ENCODE measurements at places on chromosomes 2 and 18.

DNA sequence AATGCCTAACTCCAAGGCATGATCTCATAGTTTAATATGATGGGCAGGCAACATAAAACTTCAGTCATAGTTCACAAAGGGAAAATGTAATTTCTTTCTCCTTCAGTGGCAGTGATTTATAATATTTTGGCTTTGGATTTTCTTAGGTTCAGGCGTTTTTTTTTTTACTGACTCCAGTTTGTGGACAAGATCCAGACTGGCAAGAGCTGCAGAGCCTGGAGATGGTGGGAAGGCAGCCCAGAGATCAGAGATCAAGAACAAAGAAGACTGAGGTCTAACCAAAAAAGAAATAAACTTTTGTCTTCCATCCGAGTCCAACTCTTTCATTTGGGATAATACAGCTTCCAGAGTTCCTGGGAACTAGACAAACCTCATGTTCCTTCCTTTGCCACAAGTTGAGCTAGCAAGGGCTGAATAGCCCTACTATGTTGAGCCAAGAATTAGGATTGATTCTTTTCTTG, 215.3 kb upstream of the SETBP1 start:
- no peak for DNase-seq

DNA sequence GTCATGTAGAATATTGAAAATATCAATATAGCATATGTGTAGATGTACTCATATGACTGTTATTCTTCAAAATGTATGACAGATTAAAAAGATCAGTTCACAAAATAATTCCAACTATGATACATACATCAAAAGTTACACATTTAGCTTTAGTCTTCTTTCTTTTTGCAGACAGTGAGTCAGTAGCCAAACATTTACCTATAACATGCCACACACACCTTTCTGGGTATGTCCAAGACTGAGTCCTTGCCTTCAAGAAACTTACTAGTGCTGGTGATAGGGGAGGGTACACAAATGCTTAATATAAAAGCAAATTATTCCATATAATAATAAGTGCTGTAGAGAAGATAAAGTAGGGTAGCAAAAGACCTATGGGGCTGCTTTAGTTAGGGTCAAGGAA, 152.9 kb upstream of the WDSUB1 start:
- DNase-seq: no peak

GRCh38 chr18:74497778-74498177, 1.6 kb downstream of the CNDP2 start:
- no peak for DNase-seq

GRCh38 chr2:6219906-6220305, 527.7 kb downstream of the SOX11 start:
- DNase-seq: no peak

DNA sequence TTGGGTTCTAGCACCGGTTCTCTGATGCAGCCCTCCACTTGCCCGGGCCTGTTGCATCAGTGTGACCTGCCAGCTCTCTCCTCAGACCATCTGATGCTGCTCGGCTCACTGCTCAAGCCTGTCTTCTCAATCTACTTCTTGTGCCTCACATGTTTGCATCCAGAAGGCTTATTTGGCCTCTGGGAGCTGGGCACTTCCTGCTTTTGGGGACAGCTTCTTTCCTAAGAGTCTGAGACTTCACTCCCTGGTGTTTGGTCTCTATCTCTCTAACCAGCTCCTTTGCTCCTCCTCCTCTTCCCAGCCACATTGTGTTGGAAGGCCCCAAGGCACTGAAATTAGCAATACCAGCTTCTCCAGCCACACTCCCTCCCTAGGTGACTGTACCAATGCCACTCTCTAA, 212.8 kb downstream of the CDCA7 start:
- no peak for DNase-seq

GRCh38 chr18:9293948-9294347, 40.6 kb upstream of the TWSG1 start:
- DNase-seq: no peak

- no peak for DNase-seq
Measured at GRCh38 chr18:11883153-11883552, 25.0 kb downstream of the MPPE1 start.

DNA sequence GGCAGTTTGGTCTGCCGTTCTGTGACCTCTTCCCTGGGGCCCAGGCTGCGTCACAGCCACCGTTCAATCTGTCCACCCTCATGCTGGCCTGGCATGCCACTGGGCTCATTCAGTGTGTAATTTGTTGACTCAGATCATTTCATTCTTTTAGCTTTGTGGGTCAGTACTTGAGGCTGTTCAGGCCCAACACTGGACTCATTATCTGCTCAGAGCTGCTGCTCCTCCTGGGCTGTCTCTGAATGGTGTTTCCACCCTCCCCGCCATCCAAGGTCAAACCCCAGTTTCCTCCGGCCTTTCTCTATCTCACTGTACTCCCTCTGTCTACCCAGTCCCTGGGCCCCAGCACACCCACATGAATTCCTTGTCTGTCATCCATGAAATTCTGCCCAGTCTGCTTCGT, 152.4 kb upstream of the NCK2 start:
- DNase-seq: no peak

GRCh38 chr2:101509499-101510284, 34.8 kb upstream of the RFX8 start:
- DNase-seq: no peak

- no peak for DNase-seq
Measured at GRCh38 chr2:20602803-20603202, 48.1 kb downstream of the HS1BP3 start.

- no peak for DNase-seq
Measured at GRCh38 chr2:42953216-42953615, 160.8 kb upstream of the HAAO start.

DNA sequence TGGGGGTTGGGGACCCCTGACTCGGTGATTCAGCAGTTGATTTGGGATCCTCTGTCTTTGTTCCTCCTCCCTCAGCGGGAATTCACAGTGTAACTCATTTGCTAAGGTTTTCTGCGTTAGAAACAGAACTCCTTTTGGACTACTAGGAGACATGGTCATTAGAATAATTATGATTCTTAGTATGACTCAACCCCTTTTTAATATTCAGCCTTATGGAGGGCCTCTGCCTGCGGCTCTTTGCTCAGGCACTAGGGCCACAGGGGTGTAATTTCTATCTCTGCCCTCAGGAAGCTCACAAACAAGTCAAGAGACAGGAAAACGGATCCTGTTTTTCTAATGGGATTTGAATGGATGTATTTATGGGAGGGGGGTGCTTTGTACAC, 117.4 kb downstream of the SPTBN1 start:
- DNase-seq: no peak

- no peak for DNase-seq
Measured at GRCh38 chr2:112959109-112959812, 18.5 kb upstream of the IL36G start.

DNA sequence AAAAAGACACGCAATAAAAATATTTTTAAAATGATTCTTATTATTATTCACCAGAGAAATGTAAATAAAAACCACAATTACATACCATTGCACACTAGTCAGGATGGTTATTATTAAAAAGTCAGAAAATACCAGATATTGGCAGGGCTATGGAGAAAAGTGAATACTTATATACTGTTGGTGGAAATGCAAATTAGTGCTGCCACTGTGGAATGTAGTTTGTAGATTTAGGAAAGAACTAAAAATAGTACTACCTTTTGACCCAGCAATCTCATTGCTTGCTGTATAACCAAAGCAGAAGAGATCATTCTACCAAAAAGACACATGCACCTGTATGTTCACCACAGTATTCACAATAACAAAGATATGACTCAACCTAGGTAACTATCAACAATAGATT, 1237.3 kb upstream of the FAM98A start:
- no peak for DNase-seq

DNA sequence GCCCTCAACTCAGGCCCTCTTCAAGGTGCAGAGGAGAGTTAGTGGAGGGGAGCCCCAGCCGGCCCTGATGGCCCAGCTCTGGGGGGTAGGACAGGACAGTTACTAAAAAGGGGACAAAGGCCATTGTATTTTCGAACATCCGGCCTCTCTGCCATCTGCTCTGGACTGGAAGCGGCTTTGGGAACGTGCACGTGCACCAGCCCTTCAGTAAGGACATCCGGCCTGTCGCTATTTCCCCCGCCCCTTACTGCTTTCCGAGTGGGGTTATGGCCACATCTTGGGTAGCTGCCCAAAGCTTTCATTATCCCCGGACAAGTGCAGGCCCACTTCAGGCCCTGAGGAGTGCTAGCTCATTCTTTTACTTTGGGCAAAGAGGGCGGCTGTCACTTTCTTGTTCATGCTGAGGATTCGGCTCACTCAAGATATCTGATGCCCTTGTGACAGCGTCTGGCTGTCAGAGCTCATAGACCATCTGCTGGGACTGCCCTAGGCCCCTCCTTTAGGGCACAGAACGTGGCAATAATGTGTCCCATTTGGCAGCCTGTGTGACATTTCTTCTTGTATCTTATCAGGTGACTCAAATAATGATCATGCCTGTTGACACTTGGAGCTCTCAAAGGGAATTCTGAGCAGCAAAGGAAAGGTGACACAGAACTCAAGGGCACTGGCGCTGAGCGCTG, 17.5 kb downstream of the SLC4A3 start:
- DNase-seq: no peak

- no peak for DNase-seq
Measured at GRCh38 chr2:17634997-17635396, 94.5 kb downstream of the VSNL1 start.

DNA sequence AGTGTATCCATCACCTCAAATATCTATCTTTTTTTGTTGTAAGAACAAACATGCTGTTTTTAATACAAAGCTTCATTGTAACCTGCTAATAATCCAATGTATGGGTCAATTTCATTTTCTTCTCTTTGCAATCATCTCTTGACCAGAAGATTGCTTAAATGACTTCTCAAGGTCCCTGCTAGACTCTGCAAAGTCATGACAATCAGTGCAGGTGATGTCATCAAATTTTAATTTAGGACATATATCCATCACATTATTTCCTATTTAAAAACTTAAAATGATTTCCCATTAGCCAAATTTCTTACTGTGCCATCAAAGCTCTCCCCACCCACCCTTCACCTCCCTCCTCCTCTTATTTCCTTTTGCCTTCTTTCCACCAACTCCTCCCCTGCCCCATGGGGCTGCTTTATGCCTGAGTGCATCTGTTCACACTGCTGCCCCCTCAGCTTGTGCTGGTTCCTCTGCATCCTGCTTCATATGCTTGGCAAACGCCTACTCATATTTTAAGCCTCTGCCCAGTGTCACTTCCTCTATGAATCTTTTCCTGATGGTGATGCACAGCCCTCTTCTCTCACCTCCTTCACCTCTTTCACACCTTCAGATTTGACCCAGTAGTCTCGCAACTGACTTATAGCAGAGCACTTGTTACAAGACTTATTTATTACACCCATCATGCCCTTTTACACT, 20.3 kb downstream of the PLEK start:
- DNase-seq: no peak

GRCh38 chr18:52781113-52781512, 441.1 kb downstream of the DCC start:
- no peak for DNase-seq

GRCh38 chr18:79445696-79446561, 50.2 kb downstream of the NFATC1 start:
- no peak for DNase-seq

DNA sequence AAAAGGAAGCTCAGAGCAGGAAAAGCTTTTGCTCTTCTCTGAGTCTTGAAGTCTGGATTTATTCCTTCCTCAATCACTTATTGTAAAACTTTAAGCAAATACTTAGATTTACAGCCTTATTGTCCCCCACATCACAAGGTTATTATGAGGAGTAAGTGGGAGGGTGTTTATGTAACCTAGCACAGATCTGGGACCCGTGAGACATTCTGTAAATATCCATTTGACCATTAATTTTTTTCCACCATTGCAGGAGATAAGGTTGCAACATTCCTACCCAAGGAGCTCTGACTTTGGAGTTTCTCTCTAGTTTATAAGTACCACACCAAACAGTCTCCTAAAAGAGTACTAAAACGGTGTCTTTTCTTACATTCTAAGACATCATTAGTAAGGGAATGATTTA, 52.1 kb upstream of the CTIF start:
- DNase-seq: no peak

GRCh38 chr2:191245869-191246531, 796 bp downstream of the MYO1B start:
- no peak for DNase-seq

DNA sequence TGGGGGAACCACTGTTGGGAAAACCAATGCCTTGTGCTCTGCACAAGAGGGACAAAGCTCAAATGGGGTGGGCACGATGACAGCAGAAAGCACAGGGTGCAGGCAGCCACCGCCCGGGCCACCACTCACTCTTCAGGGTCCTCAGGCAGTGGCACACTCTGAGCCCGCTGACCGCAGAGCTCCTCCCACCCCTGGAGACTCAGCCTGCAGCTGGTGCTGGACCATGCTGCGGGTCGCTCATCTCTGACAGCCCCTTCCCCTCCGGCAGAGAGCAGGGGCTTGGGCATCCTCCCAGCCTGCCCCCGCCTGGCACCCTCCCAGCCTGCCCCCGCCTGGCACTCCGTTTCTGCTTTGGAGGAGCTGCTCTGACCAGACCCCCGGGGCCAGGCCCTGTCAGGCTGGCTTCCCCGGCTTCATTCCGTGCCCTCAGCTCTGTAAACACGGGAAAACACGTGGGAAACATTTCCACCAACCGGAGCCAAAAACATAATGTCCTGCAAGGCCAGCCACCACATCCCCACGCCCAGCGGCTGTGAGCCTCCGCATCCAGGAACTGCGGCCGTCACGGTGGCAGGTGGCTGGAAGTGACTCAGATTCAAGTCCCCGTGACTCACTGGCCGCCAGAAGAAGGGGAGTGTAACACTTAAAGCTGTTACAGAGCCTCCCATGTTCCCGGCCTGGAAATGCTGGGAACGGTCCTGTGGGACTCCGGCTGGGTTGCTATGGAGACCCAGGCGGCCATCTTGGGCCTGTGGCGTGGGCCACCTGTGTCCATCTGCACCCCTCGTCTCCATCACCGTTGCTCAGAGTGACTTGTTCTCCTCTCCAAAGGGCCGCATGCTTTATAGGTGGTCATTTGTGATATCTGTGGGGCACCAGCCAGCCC, 6.8 kb upstream of the SNED1 start:
- no peak for DNase-seq

GRCh38 chr18:39942702-39943101, 2012.3 kb upstream of the PIK3C3 start:
- no peak for DNase-seq

DNA sequence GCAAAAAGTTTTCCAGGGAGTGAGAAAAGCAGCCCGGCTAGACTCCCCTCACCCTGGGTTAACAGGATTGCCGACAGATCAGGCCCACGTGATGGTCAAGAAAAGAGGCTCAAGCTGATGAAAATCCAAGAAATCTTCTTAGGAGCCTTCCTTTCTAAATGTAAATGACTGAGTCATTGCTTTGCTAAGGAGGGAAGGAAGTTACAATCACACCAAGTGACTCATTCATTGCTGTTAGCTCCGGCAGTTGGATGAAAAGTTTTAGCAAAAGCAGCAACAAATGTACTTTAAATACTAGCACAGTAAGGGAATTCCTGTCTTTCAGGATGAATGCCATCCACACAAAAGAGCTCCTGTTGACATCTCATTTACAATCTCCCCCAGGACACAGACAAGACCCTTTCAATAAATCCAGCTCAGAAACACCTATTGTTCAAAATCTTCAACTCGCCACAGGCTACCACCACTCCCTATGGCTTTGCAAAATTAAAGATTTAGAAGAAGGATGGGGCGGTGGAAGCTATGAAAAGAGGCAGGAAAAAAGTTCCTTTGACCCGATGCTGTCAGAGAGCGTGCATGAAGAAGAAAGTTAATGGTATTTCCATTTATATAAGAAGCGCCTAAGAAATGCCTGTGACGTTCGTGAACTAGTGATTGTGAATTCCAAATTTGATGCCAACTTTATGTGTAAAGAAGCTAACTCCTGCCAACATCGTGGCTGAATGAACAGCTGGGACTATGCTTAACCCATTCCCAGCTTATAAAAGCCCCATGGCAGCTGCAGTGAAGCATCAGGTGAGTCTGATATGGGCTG, 153.7 kb downstream of the TGIF1 start:
- no peak for DNase-seq

Data from right renal cortex interstitium (tissue), 3 donors.